HAP-1 (cell line): ENCODE measurements at places on chromosomes 12 and 14.

DNA sequence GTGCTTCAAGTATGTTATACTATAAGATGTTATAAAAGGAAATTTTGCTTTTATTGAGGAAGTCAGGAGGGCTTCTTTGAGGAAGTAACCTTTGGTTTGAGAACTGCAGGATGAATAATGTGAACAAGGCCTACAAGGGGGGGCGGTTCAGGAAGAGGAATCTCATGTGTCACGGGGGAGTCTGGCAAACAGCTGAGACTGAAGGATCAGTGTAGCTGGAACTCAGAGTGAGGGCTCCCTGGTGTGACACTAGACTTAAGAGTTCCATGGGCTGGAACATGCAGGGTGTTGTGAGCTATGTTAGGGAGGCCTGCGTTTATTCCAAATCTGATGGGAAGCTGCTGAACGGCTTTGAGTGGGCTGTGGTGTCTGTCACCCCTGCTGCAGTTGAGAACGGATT is 62.3 kb downstream of the UNC79 start:
- no peak for DNase-seq

GRCh38 chr12:14578646-14579045 is 11.0 kb upstream of the PLBD1 start:
- DNase-seq, result no peak

DNA sequence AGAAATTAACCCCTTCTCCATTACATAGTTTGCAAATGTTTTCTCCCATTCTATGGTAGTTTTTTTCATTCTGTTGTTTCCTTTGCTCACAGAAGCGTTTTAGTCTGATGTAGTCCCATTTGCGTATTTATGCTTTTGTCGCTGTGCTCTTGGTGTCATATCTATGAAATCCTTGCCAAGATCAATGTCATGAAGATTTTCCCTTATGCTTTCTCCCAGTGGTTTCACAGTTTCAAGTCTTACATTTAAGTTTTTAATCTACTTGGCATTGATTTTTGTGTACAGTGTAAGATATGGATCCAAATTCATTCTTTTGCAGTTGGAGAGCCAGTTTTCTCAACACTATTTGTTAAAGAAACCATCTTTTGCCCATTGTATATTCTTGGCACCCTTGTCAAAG is 357.6 kb downstream of the APAF1 start:
- no peak for DNase-seq

GRCh38 chr14:105938055-105938863 is 411.9 kb downstream of the TMEM121 start:
- no peak for DNase-seq

- DNase-seq, result no peak
These were observed 289.7 kb downstream of the RAD51B start for GRCh38 chr14:68109132-68109900.

DNA sequence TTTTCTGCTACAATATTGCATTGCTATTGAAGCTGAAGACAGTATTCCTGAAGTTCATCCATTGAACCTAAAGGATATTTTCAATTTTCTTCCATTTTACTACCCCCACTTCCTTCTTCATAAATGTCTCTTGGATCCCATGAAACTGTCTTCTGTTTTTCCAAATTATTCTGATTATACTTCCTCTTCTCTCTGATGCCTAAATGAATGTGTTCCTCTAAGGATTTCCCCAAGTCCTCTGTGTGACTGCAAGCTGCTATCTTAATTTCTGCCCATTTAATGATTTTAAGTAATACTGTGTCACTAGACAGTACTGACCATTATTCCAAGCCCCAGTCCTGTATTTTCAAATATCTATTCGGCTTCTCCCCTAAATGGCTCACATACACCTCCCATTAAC is 102.9 kb downstream of the TAOK3 start:
- DNase-seq, result no peak

- DNase-seq, result no peak
These were observed 38.8 kb downstream of the TESC start for GRCh38 chr12:117060246-117060928.

GRCh38 chr12:6274231-6275221 is 36.0 kb upstream of the PLEKHG6 start:
- no peak for DNase-seq

- DNase-seq, result peak; percentile 85
These were observed at the start of gene VPS37B for GRCh38 chr12:122895704-122896636. VPS37B (minus strand) TSS chr12:122896124; CDS start chr12:122896062, 62 bp downstream.

GRCh38 chr12:5013266-5013730 is 30.4 kb upstream of the KCNA5 start:
- no peak for DNase-seq
